ENCODE measurements at places on chromosomes 1 and 21.

DNA sequence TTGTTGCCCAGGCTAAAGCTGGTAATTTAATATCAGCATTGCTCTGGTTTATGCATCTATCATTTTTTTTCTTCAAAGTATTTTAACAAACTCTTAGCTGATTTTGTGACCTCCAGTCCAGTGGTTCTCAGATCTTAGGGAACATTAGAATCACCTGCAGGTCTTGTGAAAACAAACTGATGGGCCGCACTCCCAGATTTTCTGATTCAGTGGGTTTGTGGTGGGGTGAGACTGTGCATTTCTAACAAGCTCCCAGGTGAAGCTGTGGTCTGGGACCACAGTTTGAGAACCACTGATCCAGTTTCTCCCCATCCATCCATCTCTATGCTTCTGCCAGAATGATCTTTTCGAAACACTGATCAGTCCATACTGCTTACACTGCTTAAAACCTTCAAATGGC is 305.7 kb upstream of the USP24 start:
- DNase-seq, result no peak

DNA sequence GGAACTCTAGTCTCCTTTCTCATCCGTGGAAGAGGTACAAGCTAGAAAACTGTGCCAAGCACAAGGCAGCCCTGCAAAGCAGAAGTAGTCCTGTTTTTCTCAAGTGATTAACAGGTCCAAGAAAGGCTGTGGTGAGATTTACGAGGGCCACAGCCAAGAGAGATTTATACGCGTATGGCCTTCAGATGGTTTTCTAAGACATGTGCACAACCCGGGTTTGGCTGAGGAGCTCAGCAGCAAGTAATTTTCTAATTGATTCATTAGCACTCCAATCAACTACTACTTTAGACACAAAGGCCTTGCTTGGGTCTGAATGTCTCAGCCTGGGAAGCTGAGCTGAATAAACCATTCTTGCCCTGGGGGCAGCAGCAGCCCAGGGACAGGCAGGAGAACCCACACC is 55.8 kb downstream of the SSBP3 start:
- DNase-seq, result no peak

- DNase-seq, result no peak
These were observed 14.6 kb upstream of the CAMSAP2 start for GRCh38 chr1:200724064-200724463.

DNA sequence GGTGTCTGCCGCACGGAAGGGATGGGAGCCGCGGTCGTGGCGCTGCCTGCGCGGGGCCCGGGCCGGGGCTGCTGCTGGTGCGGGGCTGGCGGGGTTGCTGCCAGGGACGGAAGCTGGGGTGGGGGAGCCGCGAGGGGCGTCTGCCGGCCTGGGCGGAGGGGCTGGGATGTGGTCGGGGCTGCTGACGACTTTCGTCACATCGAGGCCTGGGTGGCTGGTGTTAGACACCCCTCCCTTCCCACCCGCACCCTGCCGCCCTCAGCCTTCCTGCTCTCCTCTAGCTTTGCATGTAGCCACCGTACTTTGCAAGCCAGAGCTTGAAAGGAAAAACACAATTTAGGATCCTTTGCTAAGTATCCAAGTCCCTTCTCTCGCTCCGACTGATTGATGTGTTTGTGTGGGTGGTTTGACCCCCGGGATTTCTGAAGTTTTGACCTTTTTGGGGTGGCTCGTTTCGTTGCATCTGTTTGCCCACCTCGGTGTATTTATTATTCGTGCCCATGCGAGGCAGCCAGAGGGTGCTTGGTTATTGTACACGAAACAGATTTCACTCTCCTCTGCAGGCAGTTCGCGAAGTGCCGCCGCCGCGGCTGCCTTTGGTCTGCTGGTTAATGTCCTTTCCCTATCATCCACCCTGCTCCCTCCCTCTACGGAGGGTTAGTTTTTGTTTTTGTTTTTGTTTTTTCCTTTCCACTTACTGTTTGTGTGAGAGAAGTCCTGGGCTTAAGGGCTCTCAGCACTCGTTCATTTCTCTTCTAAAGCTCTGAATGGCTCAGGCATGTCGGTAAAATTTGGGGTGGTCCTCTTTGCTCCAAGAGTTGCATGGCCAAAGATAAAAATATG is 868 bp downstream of the C1orf21 start:
- peak; percentile 53 for DNase-seq

DNA sequence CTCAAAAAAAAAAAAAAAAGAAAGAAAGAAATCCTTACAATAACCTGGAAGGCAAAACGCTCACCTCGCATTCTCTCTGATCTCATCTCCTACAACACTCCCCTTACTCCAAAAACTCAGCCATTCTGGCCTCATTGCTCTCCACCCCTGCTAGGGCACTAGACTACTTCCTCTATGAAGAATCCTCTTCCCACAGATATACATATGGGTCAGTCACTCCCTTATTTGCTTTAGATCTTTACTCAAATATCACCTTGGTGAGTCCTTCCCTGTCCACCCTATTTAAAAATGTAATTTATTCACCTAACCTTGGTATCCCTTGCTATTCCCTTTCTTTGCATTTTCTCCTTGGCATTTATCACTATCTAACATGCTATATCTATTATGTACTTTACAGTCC is 24.6 kb upstream of the KIF1B start:
- no peak for DNase-seq

DNA sequence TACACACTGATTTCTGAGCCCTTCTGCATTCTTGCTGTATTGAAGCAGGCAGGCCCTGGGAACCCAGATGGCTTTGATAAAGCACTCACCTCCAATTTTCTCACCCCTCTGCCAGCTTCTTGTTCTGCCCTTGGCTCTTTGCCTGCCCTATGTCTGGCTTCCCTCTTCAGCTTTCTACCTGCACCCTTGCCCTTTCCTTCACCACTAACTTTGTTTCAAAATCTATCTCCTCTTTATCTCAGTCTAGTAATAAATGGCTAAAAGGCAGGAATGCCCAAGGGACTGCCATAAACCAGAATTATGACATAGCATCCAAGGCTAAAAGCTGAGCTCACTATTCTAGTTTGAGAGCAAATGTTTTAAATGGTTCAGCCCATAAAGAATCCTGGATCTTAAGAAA is 178.7 kb downstream of the TNR start:
- no peak for DNase-seq

GRCh38 chr1:8660411-8660828 is 157.0 kb downstream of the RERE start:
- DNase-seq, result peak; percentile 56

- DNase-seq, result no peak
These were observed 2.7 kb upstream of the LPGAT1 start for GRCh38 chr1:211833174-211833820.

GRCh38 chr1:84847253-84848250 is 45.5 kb downstream of the LPAR3 start:
- DNase-seq, result peak; percentile 70

DNA sequence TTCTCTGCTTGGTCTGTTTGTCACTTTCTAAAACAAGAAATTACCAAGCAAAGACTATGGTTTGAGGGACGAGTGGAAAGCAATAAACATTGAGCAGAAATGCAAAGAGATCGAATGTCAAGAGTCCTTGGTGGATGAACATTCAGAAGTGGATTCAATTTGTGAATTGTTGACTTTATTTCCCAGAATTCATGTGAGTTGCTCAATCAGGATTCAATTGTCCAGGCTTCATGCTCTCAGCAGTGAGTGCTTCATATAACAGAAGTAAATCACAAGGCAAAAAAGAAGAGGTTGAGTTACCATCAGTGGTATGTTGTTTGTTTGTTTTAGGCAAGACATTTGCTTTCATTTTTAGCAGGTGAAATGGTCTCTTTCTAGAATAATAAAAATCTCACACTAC is 31.9 kb downstream of the NGF start:
- no peak for DNase-seq

- DNase-seq, result no peak
These were observed 1377.7 kb upstream of the ADGRL4 start for GRCh38 chr1:80384083-80384830.

GRCh38 chr1:230502306-230502705 is 76.2 kb upstream of the PGBD5 start:
- no peak for DNase-seq
